ENCODE measurements at places on chromosomes 11 and 22.

- DNase-seq: peak; percentile 90
These were observed 81.0 kb downstream of the CCDC34 start for GRCh38 chr11:27281740-27282590.

GRCh38 chr11:119421941-119422808, 797 bp downstream of the THY1 start:
- DNase-seq: peak; percentile 77

DNA sequence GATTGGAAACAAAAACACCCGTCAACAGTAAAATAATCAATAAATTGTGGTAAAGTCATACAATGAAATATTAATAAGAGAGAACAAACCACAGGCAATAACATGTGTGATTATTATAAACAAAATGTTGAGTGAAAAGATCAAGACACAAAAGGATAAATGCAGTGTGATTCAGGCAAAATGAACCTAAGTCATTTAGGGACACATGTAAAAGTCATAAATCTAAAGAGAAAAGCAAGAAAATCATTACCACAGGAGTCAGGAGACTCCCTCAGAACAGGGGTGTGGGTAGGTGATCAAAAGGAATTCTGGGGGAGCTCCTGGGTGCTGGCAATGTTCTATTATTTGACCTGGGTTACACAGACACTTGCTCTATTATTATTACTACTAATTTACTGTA, 47.9 kb upstream of the PPP2R1B start:
- DNase-seq: no peak

DNA sequence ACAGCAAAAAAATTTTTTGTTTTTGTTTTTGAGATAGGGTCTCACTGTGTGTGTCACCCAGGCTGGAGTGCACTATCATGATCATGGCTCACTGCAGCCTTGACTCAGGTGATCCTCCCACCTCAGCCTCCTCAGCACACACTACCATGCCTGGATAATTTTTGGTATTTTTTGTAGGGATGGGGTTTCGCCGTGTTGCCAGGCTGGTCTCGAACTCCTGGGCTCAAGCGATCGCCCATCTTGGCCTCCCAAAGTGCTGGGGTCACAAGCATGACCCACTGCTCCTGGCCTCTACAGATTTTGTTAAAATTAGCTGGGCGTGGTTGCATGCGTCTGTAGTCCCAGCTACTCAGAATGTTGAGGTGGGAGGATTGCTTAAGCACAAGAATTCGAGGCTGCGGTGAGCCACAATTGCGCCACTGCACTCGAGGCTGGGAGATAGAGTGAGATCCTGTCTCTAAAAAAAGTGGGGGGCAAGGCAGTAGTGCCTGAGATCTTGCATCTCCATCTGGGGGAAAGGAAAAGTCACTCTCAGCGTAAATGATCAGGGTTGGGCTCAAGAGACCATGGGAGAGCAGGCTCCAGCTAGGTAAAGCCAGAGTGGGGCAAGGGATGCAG, 10.6 kb upstream of the DGKZ start:
- no peak for DNase-seq

- DNase-seq: no peak
These were observed 203.4 kb downstream of the CADM1 start for GRCh38 chr11:115300660-115301428.

DNA sequence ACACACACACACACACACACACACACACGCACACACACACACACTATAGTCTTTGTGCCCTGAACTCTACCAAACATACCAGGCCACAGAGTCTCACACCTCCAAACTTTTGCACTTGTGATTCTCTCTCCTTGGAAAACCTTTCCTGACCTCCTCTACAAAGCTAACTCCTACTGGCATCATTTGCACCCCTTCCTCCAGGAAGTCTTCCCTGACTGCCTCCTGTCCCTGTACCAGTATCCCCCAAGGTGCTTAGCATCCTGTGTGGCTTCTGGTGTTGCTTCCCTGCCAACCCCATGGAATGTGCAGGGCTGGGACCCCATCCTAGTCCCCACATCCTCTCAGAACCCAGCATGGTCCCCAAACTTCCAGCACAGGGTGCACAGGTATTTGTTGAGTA, 8.9 kb downstream of the TPST2 start:
- no peak for DNase-seq

GRCh38 chr11:108142304-108142703, 20.9 kb downstream of the ACAT1 start:
- DNase-seq: no peak

DNA sequence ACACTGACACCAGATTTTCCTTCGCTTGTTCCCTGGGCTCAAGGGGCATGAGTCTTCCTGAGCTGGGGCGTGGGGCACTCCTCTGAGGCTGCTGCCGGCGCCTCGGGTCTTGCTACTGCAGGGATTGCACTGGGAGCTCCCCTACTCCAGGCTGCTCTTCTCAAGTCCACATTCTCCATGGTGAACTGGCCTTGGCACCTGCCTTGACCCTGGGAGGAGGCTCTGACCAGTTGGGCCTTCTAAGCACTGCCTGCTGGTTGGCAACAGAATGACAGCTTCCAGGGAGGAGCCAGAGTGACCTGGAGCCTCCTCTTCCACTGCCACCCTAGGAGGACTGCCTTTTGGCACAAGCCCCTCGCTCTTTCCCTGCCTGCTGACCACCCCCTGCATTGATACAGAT, 9.5 kb downstream of the FREY1 start:
- no peak for DNase-seq

DNA sequence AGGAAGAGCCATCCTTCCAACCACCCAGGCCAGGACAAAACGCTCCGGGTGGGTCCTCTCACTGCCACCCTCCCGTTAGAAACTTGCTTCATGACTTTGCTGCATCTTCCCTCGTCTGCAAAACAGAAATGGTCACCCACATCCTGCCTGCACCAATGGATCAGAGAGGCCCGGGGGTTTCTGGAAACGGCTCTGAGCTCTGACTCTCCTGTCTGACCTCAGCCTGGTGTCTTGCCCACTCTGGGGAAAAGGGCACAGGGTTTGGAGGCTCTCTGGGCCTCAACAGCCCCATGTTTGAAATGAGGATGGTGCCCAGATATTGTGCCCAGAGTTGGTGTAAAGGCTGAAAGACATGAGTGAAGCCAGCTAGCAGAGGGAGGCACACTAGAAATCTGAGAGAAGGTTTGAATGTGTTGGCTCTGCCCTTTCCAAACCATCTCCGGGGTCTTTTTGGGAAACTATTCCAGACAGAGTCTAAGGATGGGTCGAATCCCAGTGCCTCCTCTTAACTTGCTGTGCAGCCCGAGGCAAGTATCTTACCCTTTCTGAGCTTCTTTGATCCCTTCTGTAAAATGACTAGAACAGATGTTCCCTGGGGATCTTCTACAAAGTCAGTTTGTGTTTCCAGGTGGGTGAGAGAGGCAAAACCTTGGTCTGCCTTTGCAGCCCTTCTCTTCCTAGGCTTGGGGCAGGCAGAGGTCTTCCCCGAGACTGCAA, 2.1 kb downstream of the CRYBB3 start:
- no peak for DNase-seq

DNA sequence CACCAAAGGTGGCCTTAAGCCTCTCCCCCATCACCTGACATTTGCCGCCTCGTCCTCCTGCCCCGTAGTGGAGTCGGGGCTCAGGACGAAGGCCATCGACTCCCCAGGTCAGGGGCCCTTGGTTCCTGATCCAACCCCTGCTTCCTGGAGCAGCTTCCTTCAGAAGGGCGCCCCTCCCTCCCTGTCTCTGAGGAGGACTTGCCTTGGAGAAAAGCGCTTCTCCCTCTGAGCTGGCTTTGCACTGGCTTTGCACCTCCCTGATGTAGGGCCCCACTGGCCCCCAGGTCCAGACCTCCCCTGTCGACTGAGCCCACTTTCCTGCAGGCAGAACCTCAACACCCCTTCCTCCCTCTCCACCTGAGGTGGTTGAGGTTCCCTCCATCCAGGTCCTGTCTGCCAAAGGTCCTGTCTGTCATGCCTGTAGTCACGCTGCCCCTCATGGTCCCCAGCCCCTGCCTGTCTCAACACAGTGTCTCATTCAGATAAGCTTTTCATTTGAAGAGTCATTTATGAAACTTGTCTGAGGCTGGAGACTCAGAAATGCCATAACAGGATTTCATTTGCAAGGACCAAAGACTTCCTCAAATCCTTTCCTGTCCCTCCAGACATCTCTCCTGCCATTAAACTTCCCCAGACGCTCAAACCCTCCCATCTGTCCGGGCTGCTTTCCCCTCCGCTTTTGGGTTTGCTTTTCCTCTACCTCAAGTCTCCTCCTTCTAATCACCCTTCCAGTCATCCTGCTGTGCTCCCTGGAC, 78.4 kb downstream of the MYO7A start:
- no peak for DNase-seq

DNA sequence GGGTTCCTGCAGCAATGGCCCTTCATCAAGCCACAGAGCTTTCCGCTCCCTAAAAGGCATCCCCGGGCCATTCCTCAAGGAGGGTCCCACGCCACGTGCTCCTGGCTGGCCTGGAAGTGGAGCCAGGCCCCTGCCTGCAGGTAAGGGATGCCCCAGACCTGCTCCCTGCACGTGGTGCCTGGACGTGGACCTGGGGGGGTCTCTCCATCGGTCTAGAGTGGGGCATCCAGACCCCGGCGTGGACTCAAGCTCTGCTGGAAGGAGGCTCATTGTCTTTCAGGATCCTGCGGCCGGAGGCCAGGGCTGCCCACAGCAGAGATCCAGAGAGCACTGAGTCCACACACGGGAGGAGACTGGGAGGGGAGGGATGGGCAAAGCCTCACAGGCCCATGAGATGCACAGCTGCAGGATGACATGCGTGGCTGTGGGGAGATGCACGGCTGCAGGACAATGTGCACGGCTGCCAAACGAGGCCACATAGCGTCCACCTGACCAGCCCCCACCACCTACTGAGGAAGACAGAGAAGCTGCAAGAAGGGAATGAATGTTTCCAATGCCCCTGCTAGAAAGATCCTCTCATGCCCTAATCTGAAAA, 236.7 kb downstream of the BRD1 start:
- DNase-seq: no peak
